ENCODE measurements at places on chromosomes 3 and 15. TPM values are rescaled to one million over a fixed set of nuclear protein-coding genes. Genes with fewer than 3 reads are reported as not detected.

The MKRN2 gene
- total RNA-seq = 30.7 TPM

The DPPA4 gene
- 1.5 TPM for total RNA-seq

The ZPLD1 gene
- not detected for total RNA-seq

The H1-8 gene
- total RNA-seq = not detected
